ENCODE measurements at places on chromosomes 11 and 22.

DNA sequence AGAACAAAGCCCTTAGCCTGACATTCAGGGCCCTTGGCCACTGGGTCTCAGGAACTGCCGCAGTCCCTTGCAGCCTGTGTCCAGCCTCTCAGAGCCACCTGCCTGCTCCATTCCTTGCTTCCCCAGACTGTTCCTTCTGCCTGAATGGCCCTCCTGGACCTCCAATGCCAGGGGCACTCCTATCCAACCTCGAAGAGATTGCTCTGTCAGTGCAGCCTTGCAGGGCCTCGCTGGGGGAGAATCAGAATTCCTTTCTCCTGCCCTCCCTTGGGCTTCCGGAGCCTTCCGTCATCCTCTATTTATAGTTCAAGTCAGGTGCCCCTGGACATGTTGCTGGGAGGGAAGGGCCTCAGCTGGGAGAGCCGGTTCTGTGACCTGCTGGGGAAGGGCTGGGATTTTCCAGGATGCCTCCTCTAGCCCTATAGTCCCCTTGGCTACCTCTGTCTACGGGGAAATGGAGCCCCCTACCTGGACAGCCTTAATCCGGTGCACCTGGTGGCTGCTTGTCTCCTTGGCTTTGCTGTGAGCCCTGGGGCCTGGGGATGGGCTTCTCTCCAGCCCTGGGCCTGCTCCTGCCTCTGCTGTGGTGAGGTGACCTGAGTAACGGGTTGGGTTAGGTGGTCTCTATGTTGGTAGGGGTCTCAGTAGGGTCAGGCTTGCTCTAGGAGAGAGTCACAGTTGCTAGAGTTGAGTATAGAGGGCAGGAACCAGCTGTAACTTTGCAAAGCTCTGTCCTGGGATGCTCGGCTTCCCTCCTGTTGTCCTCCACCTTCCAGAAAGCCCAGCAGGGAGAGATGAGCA is 45.9 kb upstream of the SYT7 start:
- no peak for DNase-seq

DNA sequence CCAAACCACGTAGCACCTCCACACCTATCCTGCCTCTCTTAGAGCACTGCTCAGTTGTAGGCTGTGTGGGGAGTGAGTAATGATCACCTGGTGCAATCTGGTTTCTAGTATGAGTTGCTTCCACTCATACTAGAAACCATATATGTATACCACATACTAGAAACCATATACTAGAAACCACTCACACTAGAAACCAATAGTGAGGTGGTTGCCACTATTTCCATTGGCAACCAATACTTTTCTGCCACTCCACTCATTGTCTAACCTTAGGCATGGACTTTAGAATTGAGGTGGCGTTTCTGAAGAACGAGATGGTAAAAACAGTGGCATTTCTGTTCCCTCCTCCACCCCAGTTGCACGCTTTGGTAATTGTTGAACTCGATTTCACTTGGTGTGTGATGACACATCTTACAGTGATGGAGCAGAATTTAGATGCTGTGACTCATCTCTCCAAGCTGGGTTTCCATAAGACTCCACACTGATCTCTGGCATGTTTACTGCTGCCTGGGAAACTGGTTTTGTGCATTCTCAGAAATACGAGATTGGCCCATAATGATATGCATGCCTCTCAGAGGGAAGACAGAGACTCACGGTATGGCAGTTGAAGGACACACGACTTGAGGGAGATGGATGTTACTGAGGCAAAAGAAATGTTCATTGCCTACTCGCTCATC is 82.9 kb downstream of the KIRREL3 start:
- no peak for DNase-seq

- DNase-seq = no peak
Observed at GRCh38 chr11:122706291-122707088, 51.0 kb downstream of the UBASH3B start.

DNA sequence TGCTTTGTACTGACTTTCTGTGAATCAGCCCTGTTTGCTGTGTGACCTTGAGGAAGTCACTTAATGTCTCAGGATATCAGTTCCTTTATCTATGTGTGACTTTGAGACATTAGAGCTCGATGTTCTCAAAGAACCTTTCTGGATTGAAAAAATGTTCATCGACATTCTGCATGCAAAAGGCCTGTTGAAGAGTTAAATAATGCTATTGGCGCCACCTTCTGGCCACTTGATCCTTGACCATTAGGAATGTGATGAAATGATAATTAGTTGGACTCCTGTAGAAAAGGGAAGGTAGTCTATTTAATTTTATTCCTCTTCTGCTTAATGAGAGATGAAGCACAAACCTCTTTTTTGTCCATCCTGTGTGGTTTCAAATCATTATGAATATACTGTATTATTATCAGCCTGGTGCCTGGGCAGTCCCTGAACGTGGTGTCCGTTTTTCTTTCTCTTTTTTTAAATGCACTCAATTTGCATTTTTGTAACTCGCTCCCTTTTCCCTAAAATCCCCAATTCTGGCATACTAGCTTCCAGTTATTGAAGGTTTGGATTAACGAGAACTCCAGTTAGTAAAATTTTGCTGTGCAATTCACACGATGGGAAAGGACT is 20.7 kb downstream of the ELF5 start:
- peak; percentile 63 for DNase-seq

DNA sequence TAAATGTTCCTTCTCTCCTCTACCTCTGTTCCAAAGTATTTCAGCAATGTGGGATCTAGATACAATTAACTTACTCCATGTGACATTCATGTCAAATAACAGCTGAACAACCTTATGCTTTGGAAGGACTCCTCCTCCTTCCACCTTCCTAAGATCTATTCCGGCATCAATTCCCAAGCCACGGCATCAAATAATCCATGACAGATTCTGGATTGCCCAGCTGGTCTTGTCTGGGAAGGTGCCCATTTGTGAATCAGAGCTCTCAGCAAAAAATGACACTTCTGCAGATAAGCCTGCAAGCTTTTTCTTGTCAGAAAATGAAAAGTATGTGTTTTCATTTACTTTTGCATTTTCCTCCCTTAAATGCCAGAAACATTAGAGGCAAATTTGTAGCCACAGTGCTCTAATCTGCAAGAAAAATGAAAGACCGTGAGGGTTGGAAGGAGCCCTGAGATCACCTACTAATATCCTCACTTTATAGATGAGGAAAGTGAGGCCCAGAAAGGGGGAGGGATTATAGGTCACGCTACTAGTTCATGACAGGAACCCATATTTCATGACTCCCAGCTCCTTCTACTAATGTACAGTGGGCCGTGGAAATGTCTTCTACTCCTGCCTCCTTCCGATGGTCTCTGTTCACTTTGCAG is 124.0 kb downstream of the ME3 start:
- DNase-seq = no peak

- no peak for DNase-seq
Observed at GRCh38 chr22:27912101-27912500, 7.0 kb downstream of the PITPNB start.

DNA sequence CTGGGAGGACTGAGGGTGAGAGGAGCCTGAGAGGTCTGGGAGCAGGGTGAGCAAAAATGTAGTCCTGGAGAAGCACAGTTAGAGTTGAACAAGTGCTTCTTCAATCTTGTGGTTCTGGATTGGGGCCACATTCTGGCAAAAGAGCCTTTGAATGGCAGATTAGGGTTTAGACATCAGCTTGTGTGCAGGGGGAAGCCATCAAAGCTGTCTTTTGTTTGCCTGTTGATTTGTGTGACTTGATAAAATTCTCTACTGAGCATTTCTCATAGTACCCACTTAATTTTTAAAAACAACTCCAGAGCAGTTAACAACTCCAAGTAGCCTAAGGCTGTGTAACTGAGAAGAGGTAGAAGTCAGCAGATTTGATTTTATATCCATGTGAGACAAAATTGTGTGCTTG is 166.2 kb downstream of the FAT3 start:
- DNase-seq = no peak

DNA sequence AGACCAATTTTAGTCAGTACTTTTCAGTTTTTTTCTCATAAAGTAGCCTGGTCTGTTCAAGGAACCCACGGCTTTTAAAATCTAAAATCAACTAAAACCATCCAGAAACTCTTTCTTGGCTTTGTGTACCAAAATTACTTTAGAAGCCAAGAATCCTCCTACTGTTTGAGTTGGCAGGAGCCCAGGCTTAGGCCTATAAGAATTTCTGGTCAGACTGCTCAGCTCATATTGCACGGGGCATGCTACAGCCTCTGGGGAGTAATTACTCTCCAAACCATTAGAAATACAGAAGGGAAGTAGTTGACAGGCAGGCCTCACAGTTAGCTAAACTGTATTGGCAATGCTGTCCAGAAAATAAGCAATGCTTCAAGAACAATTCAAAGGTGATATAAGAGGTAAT is 1862.9 kb upstream of the RAG2 start:
- no peak for DNase-seq

- no peak for DNase-seq
Observed at GRCh38 chr11:103942646-103943045, 93.8 kb upstream of the DDI1 start.

DNA sequence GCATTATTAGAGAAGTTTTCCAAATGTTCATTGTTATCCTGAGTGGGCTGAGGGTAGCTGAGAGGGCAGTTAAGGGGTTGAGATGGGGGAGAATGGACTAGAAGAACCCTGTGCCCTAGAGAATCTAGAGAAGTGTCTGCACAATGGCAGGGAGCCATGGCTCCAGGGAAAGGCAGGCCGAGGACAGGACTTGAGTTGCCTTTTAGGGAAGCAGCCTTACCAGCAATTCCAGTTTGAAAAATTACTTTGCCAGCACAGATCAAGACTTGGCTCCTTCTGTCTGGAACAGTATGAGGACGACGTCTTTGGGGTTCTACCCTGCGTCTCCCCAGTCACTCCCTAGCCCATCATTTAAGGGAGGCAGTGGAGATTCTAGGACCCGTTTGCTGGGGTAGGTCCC is 25.7 kb upstream of the MICAL3 start:
- DNase-seq = no peak

- DNase-seq = no peak
Observed at GRCh38 chr11:133082453-133082781, 449.9 kb downstream of the OPCML start.

GRCh38 chr22:43798492-43798891 is 13.6 kb downstream of the EFCAB6 start:
- DNase-seq = peak; percentile 59

- peak; percentile 88 for DNase-seq
Observed at GRCh38 chr22:37229805-37230672, 14.0 kb downstream of the RAC2 start.

- DNase-seq = no peak
Observed at GRCh38 chr22:33598821-33599220, 321.5 kb downstream of the LARGE1 start.

DNA sequence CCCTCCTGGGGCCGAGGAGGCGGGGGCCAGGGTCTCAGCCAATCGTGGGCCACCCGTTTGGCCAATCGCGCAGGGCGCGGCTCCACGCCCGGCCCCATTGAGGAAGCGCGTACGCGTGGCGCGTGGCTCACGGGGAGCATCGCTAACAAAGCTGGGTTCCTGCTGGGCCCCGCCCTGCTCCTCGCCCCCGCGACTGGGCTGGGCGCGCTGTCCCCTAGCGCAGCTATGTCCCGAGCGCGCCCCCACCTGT is 614 bp upstream of the ASCL2 start:
- DNase-seq = no peak

DNA sequence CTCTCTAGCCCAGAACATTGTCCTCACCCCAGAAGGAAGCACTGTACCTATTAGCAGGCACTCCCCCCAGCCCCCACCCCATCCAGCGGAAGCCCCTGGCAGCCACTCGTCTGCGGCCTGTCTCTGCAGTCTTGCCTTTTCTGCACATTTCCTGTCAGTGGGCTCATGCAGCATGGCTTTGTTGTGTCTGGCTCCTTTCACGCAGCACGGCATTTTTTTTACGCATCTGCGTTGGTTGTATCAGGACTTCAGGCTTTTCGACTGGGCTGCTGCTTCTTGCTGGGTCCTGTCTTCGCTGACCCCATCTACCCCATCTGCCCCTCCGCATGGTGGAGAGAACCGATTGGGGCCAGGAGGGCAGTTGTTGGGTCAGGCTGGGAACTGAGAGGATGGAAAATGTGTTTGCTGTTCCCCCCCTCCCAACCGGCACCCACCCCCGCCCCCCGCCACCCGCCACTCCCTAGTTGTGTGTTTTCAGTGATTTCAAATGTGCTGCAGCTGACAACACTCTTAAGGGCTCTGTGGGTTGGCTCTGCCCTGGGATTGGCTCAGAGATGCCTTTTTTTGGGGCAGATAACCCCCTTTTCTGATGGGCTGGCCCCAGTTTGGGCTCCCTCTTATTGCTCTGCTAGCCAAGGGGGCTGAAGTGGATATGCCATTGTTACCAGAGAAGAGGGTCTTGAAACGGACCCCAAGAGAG is 110.0 kb downstream of the KIAA1671 start:
- DNase-seq = no peak

DNA sequence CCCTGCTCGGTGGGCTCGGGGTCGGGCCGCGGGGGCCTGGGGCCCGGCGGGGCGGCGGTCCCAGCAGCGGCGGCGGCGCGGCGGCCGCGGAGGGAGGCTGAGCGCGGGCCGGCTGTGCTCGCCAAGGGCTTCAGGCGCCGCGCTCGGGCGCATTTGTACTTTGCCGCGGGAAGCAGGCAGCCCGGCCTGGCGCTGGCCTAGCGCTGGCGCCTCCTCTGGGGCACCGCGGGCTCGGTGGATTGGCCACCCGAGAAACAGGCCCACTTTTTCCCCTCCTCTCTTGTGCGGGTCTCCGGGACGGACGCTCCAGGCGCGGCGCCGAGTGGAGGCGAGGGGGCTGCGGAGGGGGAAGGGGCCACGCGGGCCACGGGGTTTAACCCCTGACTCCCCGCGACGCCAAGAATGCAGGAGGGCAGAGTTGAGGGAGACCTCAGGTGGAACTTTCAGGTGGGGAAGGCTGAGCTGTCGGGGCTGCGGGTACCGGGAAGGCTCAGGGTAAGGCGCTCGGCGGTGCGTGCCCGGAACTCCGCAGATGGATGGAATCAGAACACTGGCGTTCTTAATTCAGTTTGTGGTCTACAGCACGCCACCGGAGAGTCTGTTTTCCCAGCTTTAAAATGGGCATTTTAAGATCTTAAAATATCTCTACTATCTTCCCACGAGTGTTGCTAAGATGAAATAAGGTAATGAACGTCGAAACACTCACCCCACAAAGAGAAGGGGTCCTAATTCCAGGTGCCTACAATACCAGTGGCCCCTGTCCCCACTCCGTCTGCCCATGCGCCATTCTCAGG is at the start of gene CHRDL2:
TSS of gene CHRDL2 (minus strand) at position 126 of the 794 bp plus-strand sequence. CDS start 538 bp downstream, outside the sequence.
- no peak for DNase-seq

GRCh38 chr22:33472462-33473344 is 414.5 kb upstream of the SYN3 start:
- peak; percentile 53 for DNase-seq

GRCh38 chr11:13686776-13687175 is 18.3 kb downstream of the FAR1 start:
- no peak for DNase-seq

GRCh38 chr11:62883673-62884072 is 3.0 kb downstream of the SLC3A2 start:
- no peak for DNase-seq

- peak; percentile 36 for DNase-seq
Observed at GRCh38 chr22:42560781-42561180, 7.0 kb downstream of the SERHL2 start.

- peak; percentile 58 for DNase-seq
Observed at GRCh38 chr11:130448416-130449309, at the start of gene ADAMTS15. ADAMTS15 (plus strand) TSS chr11:130448645; CDS start chr11:130448974, 329 bp downstream.

- peak; percentile 37 for DNase-seq
Observed at GRCh38 chr22:22687638-22688500, 43.5 kb downstream of the GGTLC2 start.

Data from GM10248 (cell line).